NT2/D1 (cell line): ENCODE measurements at places on chromosomes 2 and 18.

DNA sequence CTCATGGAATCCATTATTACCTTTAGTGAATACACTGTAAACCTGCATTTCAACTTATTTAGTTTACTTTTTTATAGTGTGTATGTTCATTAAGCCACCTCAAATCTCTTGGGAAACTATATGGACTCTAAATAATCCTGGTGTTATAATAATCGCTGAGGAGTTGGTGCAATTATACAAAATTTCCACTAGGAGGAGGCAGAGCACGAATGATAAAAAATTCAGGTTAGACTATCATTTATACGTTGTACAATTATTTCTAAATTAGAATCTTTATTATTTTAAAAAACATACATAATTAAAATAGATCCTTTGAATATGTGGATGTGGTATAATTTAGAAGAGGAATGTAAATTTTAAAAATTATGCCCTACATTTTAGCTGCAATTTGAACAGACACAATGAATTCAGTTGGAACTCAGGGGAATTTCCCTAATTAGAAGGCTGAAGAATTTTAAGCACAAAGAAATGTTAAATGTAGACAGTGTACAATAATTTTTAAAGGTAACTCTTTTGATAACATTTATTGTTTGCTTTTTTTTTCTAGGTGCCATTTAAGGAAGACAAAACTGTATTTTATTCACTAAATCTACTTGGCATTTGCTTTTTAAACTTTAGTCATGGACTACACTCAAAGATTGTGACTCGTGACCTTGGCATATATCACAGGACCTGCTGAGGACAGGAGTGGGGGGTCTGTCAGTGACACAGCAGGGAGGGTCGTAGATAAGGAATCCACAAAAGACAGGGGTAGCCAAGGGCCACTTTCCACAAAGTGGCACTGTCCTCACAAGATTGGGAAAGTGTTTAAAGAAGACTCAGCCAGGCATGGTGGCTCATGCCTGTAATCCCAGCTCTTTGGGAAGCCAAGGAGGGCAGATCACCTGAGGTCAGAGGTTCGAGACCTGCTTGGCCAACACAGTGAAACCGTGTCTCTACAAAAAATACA, 45.5 kb downstream of the RAB12 start:
- DNase-seq, result no peak

- no peak for DNase-seq
Observed at GRCh38 chr2:196338440-196338839, 167.1 kb upstream of the STK17B start.

DNA sequence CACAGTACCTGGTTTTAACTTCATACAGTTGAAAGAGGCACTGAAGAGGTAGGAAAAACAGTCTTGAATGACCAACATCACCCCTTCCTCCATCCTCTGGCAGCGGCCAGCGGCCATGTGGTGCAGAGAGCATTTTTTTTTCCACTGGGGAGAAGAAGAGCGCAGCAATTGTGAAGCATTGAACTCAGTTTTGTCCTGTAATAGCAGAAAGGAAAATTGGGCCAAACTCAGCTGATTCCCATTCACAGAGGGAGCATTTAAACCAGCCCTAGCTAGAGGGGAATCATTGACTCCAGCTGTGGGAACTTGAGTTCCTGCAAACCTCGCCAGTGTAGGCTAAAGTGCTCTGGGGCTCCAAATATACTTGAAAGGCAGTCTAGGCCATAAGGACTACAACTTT, 316.6 kb upstream of the CHST9 start:
- no peak for DNase-seq

GRCh38 chr2:195959341-195959740, 109.3 kb downstream of the DNAH7 start:
- no peak for DNase-seq

DNA sequence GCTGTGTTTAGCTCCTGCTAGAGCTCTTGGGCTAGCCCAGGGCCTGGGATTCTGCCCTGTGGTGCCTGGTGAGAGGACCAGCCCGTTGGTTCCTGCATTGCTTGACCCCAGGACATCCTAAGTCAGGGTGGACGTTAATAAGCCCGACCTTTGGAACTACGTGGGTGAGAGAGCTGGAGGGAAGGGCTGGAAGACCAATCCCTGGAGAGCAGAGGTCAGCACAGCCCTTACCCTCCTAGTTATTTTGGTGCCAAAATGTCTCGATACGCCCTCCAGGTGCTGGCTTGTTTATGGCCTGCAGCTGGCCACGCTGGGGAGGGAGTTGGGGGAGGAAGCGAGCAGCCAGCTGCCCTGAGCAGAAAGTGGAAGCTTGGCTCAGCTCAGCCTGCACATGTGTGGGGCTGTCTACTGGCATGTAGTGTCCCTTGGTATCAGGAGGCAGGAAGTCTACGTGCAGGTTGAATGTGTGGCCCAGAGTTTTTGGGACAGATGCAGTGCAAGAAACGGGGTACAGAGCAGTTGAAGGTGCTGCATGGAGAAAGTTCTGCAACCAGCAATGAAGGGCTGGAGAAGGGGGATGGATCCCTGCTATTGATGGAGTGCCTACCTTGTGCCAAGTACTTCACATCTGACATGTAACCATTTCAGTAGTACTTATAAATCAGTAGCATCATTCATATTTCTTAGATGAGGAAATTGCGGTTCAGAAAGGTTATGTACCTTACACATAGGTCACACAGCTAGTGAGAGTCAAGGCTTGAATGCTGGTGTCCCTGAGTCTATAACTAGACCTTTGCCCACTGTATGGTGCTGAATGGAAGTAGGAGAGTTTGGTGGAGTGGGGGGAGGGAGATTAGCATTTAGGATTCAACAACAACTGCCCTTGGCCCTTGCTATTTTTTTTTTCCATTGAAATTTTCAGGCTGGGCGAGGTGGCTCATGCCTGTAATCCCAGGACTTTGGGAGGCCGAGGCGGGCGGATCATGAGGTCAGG, 5.0 kb upstream of the DGKD start:
- DNase-seq, result no peak

- DNase-seq, result no peak
Observed at GRCh38 chr2:23953625-23954024, 13.4 kb downstream of the UBXN2A start.

DNA sequence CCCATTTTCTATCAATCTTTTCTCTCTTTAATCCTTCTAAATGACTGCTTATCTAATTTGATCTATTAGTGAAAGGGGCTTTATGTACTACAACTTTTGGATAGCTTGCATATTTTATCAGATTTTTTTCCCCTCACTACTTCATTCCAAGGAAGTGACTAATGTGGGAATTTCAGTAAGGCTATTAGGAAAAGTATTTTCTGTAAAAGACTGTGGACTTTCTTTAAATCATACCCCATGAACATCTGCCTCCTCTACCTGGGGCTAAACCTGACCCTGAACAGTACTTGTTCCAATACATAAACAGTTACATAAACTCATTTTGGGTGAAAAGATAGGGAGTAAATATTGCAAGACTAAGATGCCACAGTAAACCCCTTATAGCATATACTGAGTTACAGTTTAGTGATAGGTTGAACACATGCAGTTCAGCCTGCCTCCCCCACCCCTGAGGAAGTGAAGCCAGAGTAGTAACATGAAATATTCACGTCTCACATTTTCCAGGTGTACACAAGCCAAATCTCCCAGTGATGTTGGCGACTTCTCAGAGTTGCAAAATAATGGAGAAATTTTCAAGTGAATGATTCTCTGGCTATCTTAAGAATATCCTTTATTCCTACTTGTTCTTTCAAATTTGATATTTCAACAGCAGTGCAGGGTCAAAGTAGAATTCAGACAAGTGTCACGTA, 590.9 kb upstream of the ZEB2 start:
- DNase-seq, result no peak

DNA sequence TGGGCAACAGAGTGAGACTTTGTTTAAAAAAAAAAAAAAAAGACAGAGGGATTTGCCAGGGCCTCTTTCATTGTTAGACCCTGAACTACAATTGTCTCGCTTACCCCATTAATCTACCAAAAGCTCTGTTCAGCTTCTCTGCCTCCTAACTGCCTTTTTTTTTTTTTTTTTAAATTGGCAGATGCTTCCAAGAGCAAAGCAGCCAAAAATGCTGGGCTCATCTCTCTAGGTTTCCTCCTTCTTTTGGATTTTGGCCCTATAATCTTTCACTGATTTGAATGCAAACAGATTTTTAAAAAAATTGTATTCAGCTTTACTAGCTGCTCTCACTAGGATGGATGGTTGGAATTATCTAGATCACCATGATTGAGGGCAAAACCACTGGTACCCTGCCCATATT, 33.2 kb upstream of the RAPGEF4 start:
- no peak for DNase-seq

GRCh38 chr2:18791172-18791797, 201.9 kb upstream of the NT5C1B start:
- no peak for DNase-seq

DNA sequence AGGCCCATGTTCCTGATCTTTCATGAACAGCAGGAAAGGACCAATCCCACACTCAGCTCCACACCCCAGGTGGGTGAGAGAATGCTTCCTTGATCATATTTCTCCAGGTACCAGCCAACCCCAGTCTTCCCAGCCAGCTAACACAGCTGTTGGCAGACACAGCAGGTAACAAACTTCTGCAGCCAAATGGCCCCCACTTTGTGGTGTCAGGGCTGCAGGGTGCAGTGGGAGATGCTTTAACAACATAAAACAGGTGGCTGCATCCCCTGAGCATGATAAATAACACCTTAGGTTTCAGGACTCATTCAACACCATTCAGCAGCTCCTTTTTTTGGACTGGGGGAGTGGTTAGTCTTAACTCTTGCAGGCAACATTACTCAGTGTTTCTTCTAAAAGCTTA, 76.7 kb upstream of the ACAA2 start:
- DNase-seq, result no peak

DNA sequence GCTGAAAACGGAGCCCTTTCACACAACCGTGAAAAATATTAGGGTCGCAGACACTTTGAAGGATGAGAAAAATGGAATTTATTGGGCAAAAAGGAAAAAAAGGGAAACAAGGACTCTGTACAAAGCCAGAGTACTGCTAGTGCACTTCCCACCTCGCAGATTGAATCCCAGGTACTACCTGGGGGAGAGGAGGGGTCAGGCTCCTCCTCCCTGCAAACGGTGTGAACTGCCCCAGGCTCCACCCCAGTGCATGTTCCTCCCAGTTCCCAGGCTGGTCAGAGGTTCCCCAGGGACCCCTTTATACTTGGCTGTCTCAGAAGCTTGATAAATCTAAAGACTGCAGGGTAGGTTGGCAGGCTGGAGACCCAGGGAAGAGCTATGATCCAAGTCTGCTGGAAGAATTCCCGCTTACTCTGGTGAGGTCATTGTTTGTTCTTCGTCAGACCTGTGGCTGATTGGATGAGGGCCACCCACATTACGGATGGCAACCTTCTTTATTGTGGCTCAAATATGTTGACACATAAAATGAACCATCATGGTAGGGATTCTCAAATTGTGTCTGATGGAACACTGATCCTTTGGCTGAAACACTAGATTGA, 290.4 kb upstream of the POU3F3 start:
- no peak for DNase-seq

DNA sequence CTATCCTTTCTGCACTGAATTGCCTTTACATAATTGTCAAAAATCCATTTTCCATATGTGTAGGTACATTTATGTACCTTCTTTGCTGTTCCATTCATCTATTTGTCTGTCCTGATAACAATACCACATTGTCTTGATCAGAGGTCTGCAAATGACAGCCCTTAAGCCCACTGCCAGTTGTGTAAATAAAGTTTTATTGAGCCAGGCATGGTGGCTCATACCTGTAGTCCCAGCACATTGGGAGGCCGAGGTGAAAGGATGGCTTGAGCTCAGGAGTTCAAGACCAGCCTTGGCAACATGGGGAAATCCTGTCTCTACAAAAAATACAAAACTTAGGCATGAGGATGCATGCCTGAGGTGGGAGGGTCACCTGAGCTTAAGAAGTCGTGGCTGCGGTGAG, 121.0 kb downstream of the TFCP2L1 start:
- DNase-seq, result no peak

GRCh38 chr2:186884587-186884986, 35.6 kb upstream of the ZSWIM2 start:
- DNase-seq, result no peak

DNA sequence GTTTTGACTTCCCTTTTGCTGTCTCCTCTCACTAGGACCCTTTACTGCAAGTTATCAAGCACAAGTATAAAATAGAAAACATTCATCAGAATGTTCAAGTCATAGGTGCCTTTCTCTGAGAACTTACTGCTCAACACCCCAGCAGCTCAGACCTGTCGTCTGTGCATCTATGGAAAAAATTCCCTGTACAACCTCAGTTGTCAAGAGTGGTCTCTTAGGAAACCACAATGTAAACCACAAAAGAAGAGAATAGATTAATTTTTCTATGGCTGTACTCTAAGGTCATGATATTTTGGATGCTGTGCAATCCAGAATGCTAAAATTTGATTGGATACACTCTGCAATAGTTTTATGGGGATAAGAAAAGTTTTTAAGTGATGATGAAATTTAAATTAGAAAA, 84.1 kb downstream of the RBMS1 start:
- no peak for DNase-seq

DNA sequence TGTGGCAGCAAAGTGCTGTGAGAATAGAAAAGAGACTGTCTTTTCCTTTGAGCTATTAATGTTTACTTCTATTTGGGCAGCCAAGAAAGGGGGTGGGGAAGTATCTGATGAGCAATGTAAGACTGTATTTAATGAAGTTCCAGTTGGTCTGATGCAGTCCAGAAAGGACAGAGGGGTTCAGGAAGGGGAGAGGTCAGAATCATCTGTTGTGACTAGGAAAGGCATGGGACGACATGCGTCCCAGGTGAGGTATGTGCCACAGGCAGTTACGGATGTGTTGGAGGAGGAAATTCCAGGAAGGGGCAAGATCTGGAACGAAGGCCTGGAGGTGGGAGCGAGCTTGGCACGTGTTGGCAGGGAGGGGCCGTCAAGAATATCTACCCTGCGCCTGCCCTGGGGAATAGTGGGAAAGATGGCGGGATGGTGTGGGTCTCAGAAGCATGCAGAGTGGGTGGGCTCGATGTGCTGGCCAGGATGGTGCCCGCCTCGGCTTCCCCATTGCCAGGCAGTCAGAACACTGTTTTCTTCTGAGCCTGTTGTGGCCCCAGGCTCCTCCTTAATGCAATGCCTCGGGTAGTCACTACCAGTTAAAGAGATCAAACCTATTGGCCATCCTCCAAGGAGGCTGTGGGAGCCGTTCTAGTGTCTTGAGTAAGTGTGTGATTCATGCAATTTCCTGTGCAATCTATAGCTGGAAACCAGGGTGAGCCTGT, 57.8 kb upstream of the TXNDC2 start:
- DNase-seq, result no peak

DNA sequence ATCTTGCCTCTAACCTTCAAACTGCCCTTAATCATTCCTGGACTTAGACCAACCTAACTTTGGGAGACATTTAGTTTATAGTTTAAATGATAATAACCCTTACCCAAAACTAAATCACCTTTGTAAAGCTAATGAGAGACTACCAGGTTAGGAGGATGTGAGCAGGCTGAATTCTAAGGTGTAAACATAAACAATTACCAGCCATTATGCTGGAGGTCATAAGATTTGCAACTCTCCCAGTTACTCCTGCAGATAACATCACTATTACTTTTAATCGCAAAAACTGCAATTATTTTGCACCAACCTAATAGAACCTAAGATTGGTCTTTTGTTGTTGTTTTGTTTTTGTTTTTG, 86.5 kb upstream of the MSH6 start:
- DNase-seq, result no peak
